ENCODE measurements at places on chromosomes 4 and X.

GRCh38 chr4:109496875-109497274, 63.2 kb upstream of the MCUB start:
- no peak for DNase-seq

DNA sequence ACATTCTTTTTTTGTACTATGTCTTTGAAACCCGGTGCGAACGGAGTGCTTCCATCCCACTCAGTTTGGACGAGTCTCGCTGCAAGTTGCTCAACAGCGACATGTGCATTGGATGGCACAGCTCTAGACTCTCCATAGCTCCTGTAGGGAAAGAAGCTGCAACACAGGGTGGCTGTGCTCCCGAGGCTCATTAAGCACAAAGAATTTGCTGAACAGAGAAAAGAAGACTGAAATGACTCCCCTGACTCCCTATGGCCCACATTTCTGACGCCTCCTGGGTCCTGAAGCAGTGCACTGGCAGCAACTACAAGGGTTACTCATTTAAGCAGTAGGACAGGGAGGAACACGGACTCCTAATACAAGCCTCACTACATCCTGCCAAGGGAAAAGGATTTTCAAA, 127.4 kb downstream of the SH3RF1 start:
- no peak for DNase-seq

- DNase-seq = no peak
These were observed 57.1 kb downstream of the TMEM131L start for GRCh38 chr4:153523164-153523796.

- no peak for DNase-seq
These were observed 425.8 kb downstream of the ARAP2 start for GRCh38 chr4:35818520-35818919.

GRCh38 chr4:157739242-157739641, 433.6 kb downstream of the GASK1B start:
- no peak for DNase-seq

DNA sequence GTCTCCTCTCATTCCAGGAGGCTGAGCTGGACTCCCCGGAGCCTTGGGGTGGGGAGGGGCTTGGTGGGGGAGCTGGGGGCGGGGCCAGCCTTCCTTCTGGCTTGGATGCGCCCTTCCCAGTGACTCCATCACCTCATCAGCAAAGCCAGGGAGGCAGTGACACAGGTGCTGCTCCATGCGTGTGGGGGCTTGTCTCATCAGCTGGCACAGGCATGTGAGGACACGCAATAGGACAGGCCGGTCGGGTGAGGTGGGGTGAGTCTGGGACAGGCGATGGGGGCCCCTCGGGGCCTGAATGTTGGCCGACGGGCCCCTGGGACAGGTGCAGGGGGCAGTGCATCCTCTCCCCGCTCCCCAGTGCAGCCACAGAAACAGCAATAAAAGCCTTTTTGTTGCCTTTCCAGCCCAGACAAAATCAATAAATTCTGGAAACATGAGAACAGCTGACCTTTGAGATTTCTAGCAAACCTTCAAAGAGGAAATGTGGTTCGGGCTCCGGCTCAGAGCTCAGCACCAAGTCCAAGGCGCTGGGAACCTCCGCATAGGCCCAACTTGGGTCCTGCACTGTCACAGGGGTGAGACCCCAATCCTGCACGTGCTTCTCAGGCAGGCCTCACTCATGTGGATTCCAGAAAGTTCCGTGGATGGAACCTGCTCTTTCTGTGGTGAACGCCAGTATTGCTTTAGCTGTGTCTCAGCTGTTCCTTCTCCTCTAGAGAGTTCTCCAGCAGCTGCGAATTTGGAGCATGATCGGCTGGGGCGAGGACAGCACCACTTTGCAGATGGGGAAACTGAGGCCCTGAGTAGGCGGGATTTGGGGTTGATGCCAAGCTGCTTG, 18.5 kb downstream of the ADRA2C start:
- no peak for DNase-seq

DNA sequence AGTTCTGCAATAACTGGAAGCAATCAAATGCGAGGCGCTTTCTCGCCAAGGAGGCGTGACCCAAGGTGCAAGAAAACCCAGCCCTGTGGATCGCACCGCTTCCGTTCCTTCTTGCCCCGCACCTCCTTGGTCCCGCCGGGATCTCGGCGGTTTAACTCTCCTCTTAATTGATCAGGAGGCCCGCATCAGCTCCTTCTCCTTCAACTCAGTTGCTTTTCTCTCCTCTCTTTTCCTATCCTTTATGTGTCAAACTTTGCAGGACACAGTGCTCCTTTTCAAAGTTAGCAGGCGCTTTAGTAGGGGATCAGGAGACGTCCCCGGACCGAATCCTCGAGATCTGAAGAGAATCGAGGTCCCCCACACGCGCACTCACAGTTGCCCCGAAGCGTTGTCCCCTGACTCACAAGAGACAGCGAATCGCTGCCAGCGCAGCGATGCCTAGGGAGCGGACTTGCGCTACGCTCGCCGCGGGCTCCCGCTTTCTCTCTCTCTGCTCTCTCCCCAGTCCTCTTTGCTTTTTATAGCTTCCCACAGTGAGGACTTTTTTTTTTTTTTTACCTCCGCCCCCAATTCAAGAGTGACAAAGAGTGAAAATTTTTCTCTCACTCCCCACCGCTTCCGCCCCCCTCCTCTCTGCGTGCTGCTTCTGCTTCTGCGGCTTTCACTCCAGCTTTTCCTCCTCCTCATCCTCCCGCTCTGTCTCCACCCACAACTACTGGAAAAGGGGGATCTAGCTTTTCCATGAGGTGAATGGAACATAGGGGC, at the start of gene DKK2:
TSS of gene DKK2 (minus strand) at position 495 of the 765 bp plus-strand sequence. CDS start 722 bp downstream, outside the sequence.
- peak; percentile 18 for DNase-seq

- no peak for DNase-seq
These were observed 1117.3 kb downstream of the PCDH18 start for GRCh38 chr4:136414981-136415380.

DNA sequence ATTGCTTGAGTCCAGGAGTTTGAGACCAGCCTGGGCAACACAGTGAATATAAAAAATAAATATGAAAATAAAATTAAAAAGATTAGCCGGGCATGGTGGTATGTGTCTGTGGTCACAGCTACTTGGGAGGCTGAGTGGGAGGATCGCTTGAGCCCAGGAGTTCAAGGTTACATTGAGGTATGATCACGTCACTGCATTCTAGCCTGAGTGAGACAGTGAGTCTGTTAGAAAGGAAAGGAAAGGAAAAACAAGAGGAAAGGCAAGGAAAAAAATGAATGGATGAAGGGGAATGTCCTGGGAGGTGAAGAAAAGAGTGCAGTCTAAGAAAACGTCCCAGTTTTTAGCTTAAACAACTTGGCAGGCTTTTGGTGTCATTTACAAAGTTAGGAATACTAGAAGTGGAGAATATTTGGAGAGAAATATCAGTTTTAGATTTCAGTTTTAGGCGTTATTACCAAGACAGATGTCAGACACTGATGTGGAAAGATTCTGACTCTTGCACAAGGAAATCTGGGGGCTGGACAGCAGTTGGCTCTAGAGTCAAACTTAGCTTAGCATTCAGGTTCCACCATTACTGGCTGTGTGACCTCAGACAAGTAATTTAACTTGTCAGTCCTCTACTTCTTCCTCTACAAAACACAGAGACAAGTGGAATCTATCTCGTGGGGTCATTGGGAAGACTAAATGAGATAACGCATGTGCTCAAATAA, 139.0 kb downstream of the TSPAN5 start:
- no peak for DNase-seq

DNA sequence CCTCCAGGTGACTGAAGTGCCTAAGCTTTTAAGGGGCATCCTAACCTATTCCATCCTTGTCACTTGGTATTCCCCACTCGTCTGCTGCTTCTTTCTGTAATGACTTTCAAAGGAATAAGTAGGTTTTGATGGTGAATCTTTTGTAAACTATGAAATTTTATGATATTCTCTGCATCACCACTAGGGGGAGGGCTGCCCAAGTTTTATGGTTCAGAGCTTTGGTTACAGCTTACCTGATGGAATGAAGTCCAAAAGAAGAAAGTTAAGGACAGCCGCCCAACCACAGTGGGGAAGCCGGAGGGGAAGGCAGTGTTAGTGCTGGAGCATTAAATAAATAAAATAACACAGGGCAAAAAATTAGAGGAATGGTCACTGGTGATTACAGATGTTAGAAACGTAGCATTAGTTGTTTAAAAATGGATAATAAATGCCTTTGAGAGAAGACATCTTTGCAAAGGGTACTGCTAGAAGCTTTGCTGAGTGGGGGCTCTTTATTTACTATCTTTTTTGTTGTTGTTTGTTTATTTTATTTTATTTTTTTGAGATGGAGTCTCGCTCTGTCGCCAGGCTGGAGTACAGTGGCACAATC, 204.9 kb downstream of the GBA3 start:
- peak; percentile 11 for DNase-seq

GRCh38 chr4:4775493-4776004, 83.9 kb upstream of the MSX1 start:
- no peak for DNase-seq

DNA sequence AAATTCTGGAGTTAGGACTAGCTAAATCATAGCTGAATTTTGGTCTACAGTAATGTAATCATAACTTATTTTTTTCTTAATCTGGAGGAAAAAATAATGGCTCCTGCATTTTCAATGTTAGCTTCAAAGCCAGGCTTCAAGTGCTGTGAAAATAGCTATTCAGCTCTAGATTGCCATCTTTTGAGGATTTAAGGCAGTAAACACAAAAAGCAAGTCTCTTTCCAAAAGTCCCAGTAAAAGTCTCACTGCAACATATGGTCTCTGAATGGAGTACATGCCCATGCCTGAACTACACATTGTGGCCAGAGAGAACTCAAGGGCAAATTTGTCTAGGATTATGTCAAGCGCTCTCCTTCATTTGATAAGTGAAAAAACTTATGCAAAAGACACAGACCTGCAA, 720.9 kb downstream of the FSTL5 start:
- DNase-seq = no peak

DNA sequence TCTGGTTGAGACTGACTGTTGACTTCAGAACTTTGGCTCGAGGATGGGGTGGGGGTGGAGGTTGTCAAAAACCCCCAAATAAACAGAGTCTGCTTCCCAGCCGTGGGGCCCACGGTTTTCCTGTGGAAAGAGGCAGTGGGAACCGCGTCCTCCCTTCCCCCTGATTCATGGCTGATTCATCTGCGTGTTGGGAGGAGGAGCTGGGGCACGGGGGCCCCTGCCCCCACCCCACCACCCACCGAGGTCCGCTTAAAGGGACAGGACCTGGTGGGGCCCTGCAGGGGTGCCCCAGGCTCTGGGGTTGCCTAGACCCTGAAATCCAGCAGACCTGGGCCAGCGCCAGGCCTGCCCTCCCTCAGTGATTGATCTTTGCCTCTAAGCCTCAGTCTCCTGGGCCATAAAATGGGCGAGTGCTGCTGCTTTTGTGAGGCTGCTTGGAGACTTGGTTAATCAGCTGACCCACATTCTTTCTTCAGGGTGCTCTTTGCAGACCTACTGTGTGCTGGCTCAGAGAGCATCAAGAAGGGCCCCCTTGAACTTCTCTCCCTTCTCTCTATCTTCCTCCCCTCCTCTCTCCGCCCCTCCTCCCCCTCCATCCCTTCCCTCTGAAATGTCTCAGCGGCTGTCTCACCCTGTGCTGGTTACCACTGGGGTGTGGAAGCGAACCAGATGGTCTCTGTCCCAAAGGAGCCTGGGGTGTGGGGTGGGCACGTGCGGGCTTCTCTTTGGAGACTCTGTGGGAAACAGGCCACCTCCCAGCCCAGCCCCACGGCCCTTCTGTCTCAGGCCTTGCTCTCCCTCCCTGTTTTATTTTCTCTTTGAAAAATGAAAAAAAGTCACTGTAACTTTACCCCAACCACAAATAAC, 9.1 kb downstream of the HTRA3 start:
- DNase-seq = peak; percentile 89

GRCh38 chrX:34584781-34585180, 72.3 kb downstream of the TMEM47 start:
- no peak for DNase-seq

GRCh38 chrX:134338527-134338926, 101.5 kb downstream of the CCDC160 start:
- no peak for DNase-seq

GRCh38 chrX:69096963-69097362, 68.3 kb downstream of the PJA1 start:
- no peak for DNase-seq

DNA sequence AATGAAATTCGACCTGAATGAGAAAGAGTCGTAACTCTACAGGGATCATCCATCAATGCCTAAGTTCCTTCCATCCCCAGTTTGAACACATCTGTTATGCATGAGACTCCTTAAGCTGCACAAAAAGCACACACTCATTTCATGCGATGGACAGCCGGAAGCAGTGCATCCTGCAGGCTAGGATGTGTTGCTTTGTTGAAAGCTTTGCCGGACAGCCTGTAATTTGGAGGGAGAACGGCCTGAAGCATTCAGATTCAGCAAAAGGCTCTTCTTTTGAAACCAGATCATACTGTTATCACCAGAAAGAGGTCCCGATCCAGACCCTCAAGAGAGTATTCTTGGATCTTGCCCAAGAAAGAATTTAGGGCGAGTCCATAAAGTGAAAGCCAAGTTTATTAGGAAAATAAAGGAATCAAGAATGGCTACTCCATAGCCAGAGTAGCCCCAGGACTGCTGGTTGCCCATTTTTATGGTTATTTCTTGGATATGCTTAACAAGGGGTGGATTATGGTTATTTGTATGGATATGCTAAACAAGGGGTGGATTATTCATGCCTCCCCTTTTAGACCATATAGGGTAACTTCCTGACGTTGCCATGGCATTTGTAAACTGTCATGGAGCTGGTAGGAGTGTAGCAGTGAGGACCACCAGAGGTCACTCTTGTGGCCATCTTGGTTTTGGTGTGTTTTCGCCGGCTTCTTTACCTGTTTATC, 48.1 kb upstream of the DHRSX start:
- DNase-seq = no peak

DNA sequence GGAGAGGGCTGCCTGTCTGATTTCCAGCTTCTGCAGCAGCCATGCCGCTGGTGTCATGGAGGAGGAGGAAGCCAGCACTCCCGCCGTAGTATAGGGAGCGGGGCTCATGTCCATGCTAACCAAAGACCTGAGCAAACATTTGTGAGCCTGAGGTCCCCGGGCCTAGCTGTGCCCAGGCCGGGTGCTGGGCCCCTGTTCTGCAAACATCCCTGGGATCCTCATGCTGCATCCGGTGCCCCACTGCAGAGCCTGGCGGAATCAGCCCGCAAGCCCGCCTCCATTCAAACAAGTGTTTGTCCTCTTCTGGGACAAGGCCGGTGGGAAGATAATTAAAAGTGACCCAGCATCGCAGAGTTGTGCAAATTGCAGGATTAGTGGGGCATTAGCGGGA, 106.3 kb downstream of the SORCS2 start:
- DNase-seq = no peak

- DNase-seq = no peak
These were observed 53.6 kb downstream of the HHIP start for GRCh38 chr4:144699565-144699964.

- no peak for DNase-seq
These were observed 205.8 kb downstream of the ARAP2 start for GRCh38 chr4:36038491-36038890.

- DNase-seq = peak; percentile 50
These were observed 351.2 kb downstream of the ARHGAP24 start for GRCh38 chr4:85826060-85826678.

- no peak for DNase-seq
These were observed 39.6 kb downstream of the PDLIM5 start for GRCh38 chr4:94491322-94491721.

- no peak for DNase-seq
These were observed 22.0 kb downstream of the CPLX1 start for GRCh38 chr4:803884-804283.

GRCh38 chrX:84187533-84188319, at the start of gene RPS6KA6:
RPS6KA6 (minus strand) TSS chrX:84188199; CDS start chrX:84187899, 300 bp downstream.
- DNase-seq = peak; percentile 39

- no peak for DNase-seq
These were observed 53.9 kb downstream of the HMX1 start for GRCh38 chr4:8817813-8818062.

- DNase-seq = no peak
These were observed 116.9 kb downstream of the COL25A1 start for GRCh38 chr4:109185548-109185947.

- DNase-seq = peak; percentile 25
These were observed 51.2 kb downstream of the GC start for GRCh38 chr4:71732706-71733105.

Measured in AG08396 (cell line).